Right renal cortex interstitium (tissue), 3 donors: ENCODE measurements at places on chromosomes 1 and 21. TPM values are rescaled to one million over a fixed set of nuclear protein-coding genes. Genes with fewer than 3 reads are reported as not detected.

GRCh38 chr1:216983823-216984222 is 260.6 kb upstream of the ESRRG start:
- DNase-seq, result no peak

- DNase-seq, result no peak
These were observed 5.9 kb downstream of the CDC14A start for GRCh38 chr1:100358210-100358609.

GRCh38 chr1:91830242-91831131 is 55.5 kb downstream of the TGFBR3 start:
- DNase-seq, result no peak

DNA sequence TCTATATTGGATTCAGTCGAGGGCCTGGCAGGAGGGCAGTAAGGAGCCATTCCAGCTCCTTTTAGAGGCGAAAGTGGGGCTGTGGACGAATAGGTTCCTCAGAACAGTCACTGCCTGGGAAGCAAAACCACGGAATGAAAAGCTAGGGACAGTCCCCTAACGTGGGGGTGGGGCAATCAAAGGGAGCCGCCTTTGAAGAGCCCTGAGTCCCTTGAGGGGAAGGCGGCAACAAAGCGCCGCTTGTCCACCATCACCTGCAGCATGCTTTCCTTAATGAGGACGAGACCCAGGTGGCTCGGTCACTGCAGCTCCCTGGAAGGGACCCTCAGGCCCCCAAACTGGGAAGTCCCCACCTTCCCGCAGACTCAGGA is 184.7 kb downstream of the ETS2 start:
- no peak for DNase-seq

DNA sequence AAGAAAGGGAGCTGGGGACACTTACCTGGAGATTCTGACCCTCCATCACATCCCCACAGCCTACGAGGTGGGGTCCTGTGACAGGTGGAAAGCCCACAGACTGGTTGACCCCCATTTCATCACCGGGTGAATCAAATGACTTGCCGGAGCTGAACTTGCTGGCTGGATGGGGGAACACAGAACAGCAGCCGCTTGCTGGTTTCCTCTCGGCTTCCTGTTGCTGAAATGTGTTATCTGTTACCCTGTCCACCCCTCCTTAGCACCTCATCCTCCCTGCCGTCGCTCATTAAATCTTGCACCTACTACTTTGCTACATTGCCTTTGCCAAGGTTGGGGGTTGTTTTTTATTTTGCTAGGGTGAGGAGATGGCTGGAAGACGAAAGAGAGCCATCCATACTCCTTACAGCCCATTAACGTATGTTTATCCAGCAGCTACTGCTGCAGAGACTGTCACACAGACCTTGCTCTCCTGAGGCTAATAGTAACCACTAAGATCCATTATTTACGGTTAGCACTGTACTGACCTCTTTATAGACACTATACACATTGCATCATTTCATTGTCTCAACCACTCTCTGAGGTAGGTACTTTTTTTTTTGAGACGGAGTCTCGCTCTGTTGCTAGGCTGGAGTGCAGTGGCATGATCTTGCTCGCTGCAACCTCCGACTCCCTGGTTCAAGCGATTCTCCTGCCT is 7.0 kb downstream of the PAFAH2 start:
- no peak for DNase-seq

Gene LCE1B
- polyA plus RNA-seq, result not detected

Gene FLAD1
- polyA plus RNA-seq, result 30.7 TPM

Gene SGIP1
- polyA plus RNA-seq, result 13.8 TPM

Gene CCDC30
- 20.8 TPM for polyA plus RNA-seq
